Panc1 (cell line): ENCODE measurements at places on chromosomes 1 and 21. TPM values are rescaled to one million over a fixed set of nuclear protein-coding genes. Genes with fewer than 3 reads are reported as not detected.

ARMH1 gene
- 2.8 TPM for total RNA-seq

ANKRD34A gene
- total RNA-seq = 1.4 TPM

MX2 gene
- 56.7 TPM for total RNA-seq

KRTAP19-1 gene
- total RNA-seq = not detected

DENND2C gene
- 1.1 TPM for total RNA-seq

ARHGEF16 gene
- 10.1 TPM for total RNA-seq

FAM72D gene
- 12.8 TPM for total RNA-seq

C1orf159 gene
- total RNA-seq = 28.8 TPM

RBP7 gene
- 28.9 TPM for total RNA-seq

SIK1 gene
- total RNA-seq = 32.3 TPM

C8A gene
- total RNA-seq = not detected

HORMAD1 gene
- not detected for total RNA-seq

SLC2A5 gene
- 0.26 TPM for total RNA-seq
